Aorta (tissue), 5 donors: ENCODE measurements at places on chromosomes 5 and 9. TPM values are rescaled to one million over a fixed set of nuclear protein-coding genes. Genes with fewer than 3 reads are reported as not detected.

DNA sequence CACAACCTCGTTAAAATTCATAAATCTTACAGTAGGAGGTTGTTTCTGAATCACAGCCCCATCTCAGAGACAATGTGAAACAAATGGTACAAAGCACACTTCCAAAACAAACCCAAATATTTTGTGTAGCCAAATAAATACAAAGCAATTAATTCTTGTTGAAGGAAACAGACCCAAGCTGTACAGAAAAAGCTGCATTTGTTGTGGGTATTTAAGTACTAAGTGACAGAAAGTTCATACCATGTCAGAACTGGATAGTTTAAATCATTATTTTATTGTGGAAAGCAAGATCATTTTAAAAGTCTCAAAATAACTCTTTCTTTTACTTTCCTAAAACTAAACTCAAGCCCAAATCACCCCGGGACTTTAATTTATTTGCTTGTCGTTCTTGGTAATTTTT, 570.7 kb downstream of the ELAVL2 start:
- no peak overlapping the region for H3K4me3 ChIP-seq
- H3K27me3 ChIP-seq, result no peaks in the 10 kb centered on the region
- H3K36me3 ChIP-seq, result no peaks in the 10 kb centered on the region
- no peak overlapping the region for H3K27ac ChIP-seq

ELOVL7 gene
- 5.4 TPM for total RNA-seq

GRCh38 chr5:119049824-119050449, 20.9 kb upstream of the DMXL1 start:
- no peaks in the 10 kb centered on the region for H3K4me1 ChIP-seq
- H3K27me3 ChIP-seq, result no peaks in the 10 kb centered on the region
- H3K36me3 ChIP-seq, result no peaks in the 10 kb centered on the region
- DNase-seq, result no peak
- H3K4me3 ChIP-seq, result no peak overlapping the region
- no peak overlapping the region for H3K27ac ChIP-seq

PCDHGA6 gene
- total RNA-seq, result 12.0 TPM

DNA sequence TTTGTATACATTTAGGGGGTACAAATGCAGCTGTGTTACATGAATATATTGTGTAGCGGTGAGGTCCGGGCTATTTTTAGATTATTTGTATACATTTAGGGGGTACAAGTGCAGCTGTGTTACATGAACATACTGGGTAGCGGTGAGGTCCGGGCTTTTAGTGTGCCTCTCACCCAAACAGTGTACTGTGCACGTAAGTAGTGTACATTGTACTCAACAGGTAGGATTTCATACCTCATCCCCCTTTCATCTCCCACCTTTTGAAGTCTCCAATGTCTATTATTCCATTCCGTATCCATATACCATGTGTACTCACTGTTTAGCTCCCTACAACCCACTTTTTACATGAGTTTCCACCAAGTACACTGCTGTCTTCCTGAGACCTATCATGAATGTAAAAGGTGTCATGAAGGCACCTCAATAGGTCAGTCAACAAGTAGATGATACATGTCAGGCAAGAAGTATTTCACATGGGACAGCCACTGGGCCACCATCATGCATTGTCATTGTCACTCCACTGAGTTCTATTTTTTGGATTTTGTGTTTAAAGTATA, 27.7 kb downstream of the SKP1 start:
- peaks cover 12% of the 10 kb centered on the region for H3K36me3 ChIP-seq
- no peaks in the 10 kb centered on the region for H3K4me1 ChIP-seq
- H3K27ac ChIP-seq, result no peak overlapping the region
- no peak overlapping the region for H3K4me3 ChIP-seq

- H3K27me3 ChIP-seq, result peaks cover 3% of the 10 kb centered on the region
- no peak overlapping the region for H3K4me3 ChIP-seq
- H3K36me3 ChIP-seq, result no peaks in the 10 kb centered on the region
- DNase-seq, result no peak
- no peak overlapping the region for H3K27ac ChIP-seq
Observed at GRCh38 chr5:173196133-173196952, 38.7 kb downstream of the NKX2-5 start.
